ENCODE measurements at places on chromosomes 7 and 10. TPM values are rescaled to one million over a fixed set of nuclear protein-coding genes. Genes with fewer than 3 reads are reported as not detected.

The ADAMTS14 gene
- total RNA-seq: 1.8 TPM

The AGAP9 gene
- total RNA-seq: 2.8 TPM

The FAM20C gene
- total RNA-seq: 52.9 TPM

The PALD1 gene
- total RNA-seq: 0.33 TPM

The CAMK1D gene
- total RNA-seq: 1.5 TPM

The ZNF32 gene
- total RNA-seq: 60.1 TPM

The CPXM2 gene
- 48.1 TPM for total RNA-seq

GRCh38 chr7:99305473-99306260 lies 20.0 kb upstream of the ARPC1A start:
- DNase-seq: no peak
- no peaks in the 10 kb centered on the region for H3K4me1 ChIP-seq
- no peaks in the 10 kb centered on the region for H3K36me3 ChIP-seq
- no peak overlapping the region for H3K27ac ChIP-seq

GRCh38 chr10:122279725-122280141 lies 8.6 kb downstream of the BTBD16 start:
- H3K27me3 ChIP-seq: no peaks in the 10 kb centered on the region
- H3K4me3 ChIP-seq: no peak overlapping the region
- H3K36me3 ChIP-seq: no peaks in the 10 kb centered on the region
- no peak overlapping the region for H3K27ac ChIP-seq

DNA sequence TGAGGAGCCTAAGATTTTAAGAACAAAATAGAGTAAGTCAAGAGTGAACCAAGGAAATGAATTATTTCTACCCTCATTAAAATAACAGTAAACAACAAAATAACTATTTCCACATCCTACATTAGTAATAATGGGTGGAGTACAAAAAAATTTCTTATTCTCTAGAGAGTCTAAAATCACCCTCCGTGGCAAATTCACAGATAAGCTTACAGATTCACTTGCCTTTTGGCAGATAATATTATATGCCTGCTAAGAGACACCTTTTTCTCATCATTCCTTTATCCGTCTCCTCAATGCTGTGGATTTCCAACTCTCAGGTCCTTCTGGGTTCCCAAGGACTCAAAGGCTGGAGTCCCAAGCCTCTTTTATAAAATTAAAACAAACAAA lies 2.2 kb upstream of the EPC1 start:
- H3K4me1 ChIP-seq: no peaks in the 10 kb centered on the region
- no peak overlapping the region for H3K27ac ChIP-seq
- H3K36me3 ChIP-seq: no peaks in the 10 kb centered on the region
- H3K4me3 ChIP-seq: no peak overlapping the region
- no peaks in the 10 kb centered on the region for H3K27me3 ChIP-seq
- DNase-seq: no peak

- H3K27ac ChIP-seq: no peak overlapping the region
- H3K4me3 ChIP-seq: no peak overlapping the region
- no peaks in the 10 kb centered on the region for H3K4me1 ChIP-seq
- peak; percentile 63 for DNase-seq
These were observed 188.4 kb downstream of the CYP26A1 start for GRCh38 chr10:93261961-93262610.

DNA sequence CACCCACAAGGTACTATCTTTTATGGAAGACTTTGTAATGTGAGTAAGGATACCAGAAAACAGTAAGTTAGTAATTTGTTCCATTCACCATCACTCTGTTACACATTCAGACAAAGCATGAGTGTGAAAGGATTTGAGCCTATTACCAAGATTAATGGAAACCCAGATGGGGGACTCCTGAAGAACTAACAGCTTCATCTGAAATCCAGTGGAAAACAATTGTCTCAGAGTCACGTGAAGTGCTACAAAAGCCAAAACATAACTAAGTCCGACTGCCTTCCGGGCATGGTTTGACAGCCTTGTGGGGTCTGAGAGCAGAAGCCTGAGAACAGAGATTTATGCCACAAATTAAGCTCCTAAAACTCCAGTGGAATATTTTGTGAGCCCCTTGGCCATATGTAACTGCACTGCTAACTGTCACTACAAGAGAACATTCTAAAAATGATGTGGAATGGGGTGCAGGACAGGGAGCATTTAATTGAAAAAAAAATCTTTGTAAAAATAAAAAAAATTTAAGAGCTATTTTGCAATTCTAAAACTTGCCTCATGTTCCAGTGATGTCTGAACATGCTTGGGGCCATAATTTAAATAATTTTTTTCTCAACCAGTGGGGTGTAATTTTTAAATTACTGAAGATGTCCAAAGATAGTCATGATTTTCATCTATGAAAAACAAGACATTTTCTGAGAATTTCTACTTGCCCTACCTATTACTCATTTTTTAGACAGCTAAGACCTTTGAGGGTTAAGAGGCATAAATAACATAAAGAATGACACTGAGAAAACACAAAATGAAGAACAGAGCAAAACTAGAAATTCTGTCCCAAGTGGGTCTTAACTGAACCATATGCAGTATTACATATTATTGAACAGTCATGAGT lies 555.0 kb downstream of the INHBA start:
- no peaks in the 10 kb centered on the region for H3K27me3 ChIP-seq
- H3K4me3 ChIP-seq: no peak overlapping the region
- no peaks in the 10 kb centered on the region for H3K36me3 ChIP-seq
- peak; percentile 12 for DNase-seq

- no peaks in the 10 kb centered on the region for H3K36me3 ChIP-seq
- H3K27ac ChIP-seq: peak overlapping the region; percentile 90
- no peaks in the 10 kb centered on the region for H3K27me3 ChIP-seq
- H3K4me3 ChIP-seq: peak overlapping the region; percentile 85
These were observed 683 bp upstream of the ENTPD7 start for GRCh38 chr10:99658622-99659030.

DNA sequence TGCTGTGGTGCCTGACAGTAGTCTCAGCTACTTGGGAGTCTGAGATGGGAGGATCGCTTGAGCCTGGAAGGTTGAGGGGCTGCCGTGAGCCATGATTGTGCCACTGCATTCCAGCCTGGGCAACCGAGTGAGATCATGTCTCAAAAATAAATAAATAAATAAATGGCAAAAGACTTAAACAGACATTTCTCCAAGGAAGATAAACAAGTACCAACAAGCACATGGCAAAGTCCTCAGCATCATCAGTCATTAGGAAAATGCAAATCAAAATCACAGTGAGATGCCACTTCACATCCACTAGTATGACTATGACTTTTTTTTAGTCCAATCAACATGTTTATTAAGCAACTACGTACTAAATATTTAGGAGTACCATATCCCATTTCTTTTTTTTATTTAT lies 21.3 kb upstream of the KPNA7 start:
- peaks cover 2% of the 10 kb centered on the region for H3K4me1 ChIP-seq
- no peaks in the 10 kb centered on the region for H3K36me3 ChIP-seq
- no peak overlapping the region for H3K27ac ChIP-seq
- no peak overlapping the region for H3K4me3 ChIP-seq

GRCh38 chr10:86446440-86446839 lies 75.2 kb downstream of the WAPL start:
- H3K27ac ChIP-seq: no peak overlapping the region
- no peaks in the 10 kb centered on the region for H3K4me1 ChIP-seq
- peaks cover 1% of the 10 kb centered on the region for H3K36me3 ChIP-seq
- no peak overlapping the region for H3K4me3 ChIP-seq
- H3K27me3 ChIP-seq: no peaks in the 10 kb centered on the region
- DNase-seq: no peak

Measured in fibroblast of lung (primary cell).